ENCODE measurements at places on chromosomes 6 and 20.

GRCh38 chr6:140020207-140020791 lies 645.9 kb upstream of the CITED2 start:
- no peak for DNase-seq

DNA sequence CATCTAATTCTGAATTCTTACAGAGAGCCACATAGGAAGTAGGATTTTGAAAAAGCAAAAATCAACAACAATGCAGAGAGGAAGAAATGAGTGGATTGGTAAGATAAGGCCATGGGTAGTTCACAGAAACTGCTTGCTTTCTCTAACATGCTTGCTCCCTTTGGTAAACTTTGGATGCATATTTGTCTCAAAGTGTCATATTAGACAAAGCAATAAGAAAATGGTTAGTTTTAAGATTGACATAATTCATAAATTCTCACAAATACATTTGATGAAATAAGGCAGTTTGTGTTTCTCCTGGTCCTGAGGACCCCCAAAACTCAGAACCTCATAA lies 31.7 kb downstream of the UTRN start:
- DNase-seq = peak; percentile 32

GRCh38 chr6:98812220-98812619 lies 22.2 kb upstream of the POU3F2 start:
- DNase-seq = no peak

GRCh38 chr6:15526212-15526701 lies 136.6 kb downstream of the DTNBP1 start:
- no peak for DNase-seq

DNA sequence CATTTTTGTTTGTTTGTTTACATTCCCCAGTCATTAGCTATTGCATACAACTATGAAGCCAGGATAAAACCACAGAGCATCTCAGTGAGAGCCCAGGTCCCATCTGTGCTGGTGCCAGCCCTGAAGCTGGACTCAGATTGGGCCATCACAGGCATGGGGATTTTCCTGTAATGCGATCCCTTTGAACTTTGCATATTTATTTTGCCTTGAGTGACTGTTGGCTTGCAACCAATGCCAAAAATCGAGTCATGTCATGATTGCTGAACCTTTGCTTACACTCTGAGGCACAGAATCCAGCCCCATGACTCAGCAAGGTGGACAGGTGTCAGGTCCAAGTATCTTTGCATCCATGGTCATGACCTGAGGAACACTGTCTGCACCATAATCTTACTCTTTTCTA lies 46.2 kb upstream of the GGTLC1 start:
- no peak for DNase-seq

- peak; percentile 5 for DNase-seq
Measured at GRCh38 chr6:6518631-6519427, 69.7 kb upstream of the LY86 start.

- DNase-seq = no peak
Measured at GRCh38 chr20:48667889-48668413, 159.8 kb downstream of the PREX1 start.

DNA sequence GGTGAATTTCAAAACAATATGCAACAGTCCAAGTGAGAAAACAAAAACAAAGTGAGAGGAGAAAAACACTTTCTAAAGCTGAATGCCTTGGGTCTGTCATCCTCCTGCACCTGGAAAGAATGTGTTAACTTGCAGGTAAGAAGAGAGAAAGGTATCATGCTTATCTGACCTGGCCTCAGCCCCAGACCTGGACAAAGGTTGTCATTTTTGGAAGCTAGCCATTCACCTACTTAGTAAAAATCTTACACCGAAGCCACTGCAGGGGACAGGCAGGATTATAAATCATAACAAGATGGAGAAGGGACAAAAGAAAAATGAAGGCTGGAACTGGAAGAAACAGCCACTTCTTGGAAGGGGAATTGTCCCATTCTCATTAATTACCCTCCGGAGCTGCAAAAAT lies 69.4 kb downstream of the GFOD1 start:
- DNase-seq = no peak

- no peak for DNase-seq
Measured at GRCh38 chr6:137970368-137970767, 103.3 kb downstream of the TNFAIP3 start.

- DNase-seq = peak; percentile 31
Measured at GRCh38 chr20:37669062-37669772, 24.6 kb upstream of the CTNNBL1 start.
